ENCODE measurements at places on chromosomes 11 and 22. TPM values are rescaled to one million over a fixed set of nuclear protein-coding genes. Genes with fewer than 3 reads are reported as not detected.

DNA sequence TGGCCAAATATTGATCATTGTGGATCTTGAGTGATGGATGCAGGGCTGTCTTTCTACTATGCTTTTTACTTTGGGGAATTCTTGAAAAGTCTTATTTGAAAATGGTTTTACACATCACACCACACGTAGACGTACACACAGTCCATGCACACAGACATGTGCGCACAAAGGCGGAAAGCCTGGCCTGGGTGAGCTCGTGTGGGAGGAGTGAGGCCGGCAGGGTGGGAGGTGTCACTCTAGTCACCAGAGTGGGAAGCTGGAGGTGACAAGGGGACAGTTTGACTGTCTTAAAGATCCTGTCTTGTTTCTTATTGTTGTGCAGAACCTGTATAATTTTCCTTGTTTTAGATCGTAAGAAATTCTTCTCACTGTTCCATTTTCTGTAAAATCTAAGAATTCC lies 326.9 kb downstream of the TBC1D22A start:
- no peaks in the 10 kb centered on the region for H3K36me3 ChIP-seq
- H3K27ac ChIP-seq: no peak overlapping the region
- H3K4me1 ChIP-seq: peaks cover 6% of the 10 kb centered on the region
- H3K4me3 ChIP-seq: no peak overlapping the region
- no peak for DNase-seq

DNA sequence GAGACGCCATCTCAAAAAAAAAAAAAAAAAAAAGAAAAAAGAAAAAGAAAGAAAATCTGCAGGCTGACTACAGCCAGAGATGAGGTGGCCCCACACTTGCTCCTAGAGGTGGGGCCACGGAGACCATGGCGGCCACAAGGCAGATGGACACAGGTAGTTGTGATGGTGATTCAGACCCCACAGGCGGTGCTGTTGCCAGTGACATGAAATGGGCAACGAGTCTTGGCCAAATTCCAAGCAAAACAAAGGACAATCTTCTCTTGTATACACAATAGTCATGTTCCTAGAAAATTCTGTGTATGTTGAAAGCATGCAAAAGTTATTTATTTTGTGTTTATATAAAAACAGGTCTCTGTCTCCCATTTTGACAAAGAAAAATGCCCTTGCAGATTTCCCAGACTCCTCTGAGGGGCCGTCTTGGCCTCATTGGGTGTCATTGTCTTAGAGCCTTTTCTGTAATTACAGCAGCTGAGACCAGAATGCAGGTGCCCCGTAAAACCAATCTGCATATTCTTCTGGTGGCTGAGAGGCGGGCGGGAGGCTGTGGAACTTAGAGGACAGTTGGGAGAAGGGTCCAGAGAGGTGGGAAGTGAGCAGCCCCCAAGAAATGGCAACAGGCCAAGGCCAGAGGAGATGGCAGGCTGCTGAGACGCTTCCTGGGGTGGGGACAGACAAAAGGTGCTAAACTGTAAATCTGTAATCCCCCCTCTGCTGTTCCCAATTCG lies 22.5 kb upstream of the DAGLA start:
- DNase-seq: no peak
- no peaks in the 10 kb centered on the region for H3K36me3 ChIP-seq
- H3K27me3 ChIP-seq: no peaks in the 10 kb centered on the region
- peaks cover 64% of the 10 kb centered on the region for H3K4me1 ChIP-seq
- no peak overlapping the region for H3K4me3 ChIP-seq

DNA sequence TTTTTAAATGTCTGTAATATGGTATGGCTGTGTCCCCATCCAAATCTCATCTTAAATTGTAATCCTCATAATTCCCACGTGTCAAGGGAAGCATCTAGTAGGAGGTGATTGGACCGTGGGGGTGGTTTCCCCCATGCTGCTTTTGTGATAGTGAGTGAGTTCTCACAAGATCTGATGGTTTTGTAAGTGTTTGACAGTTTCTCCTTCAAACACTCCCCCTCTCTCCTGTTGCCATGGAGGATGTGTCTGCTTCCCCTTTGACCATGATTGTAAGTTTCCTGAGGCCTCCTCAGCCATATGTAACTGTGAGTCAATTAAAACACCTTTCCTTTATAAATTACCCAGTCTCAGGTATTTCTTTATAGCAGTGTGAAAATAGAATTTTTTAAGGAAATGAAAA lies 31.1 kb upstream of the CD44 start:
- H3K27ac ChIP-seq: no peak overlapping the region
- no peaks in the 10 kb centered on the region for H3K4me1 ChIP-seq
- H3K27me3 ChIP-seq: no peaks in the 10 kb centered on the region
- no peaks in the 10 kb centered on the region for H3K36me3 ChIP-seq

The SSTR3 gene
- total RNA-seq: not detected

DNA sequence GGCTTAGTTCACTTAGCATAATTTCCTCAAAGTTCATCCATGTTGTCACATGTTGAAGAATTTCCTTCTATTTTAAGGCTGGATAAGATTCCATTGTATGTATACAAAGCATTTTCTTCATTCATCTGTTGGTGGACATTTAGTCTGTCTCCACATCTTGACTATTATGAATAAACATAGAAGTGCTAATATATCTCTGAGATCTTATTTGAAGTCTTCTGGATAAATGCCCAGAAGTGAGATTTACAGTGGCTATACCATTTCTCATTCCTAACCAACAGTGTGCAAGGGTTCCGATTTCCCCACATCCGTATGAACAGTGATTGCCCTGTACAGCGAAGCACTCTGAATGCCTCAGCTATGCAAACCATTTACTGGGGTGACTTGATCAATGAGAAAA lies 6.6 kb upstream of the ZFTA start:
- no peaks in the 10 kb centered on the region for H3K36me3 ChIP-seq
- no peaks in the 10 kb centered on the region for H3K27me3 ChIP-seq
- no peak for DNase-seq

The CBLIF gene
- total RNA-seq: not detected

GRCh38 chr11:23336961-23337360 lies 476.7 kb upstream of the CCDC179 start:
- no peak for DNase-seq
- no peak overlapping the region for H3K27ac ChIP-seq
- no peaks in the 10 kb centered on the region for H3K4me1 ChIP-seq
- H3K4me3 ChIP-seq: no peak overlapping the region
- no peaks in the 10 kb centered on the region for H3K27me3 ChIP-seq

Data from Caco-2 (cell line).